Upper lobe of right lung (tissue), 1 donor: ENCODE measurements at places on chromosomes 1 and 21.

GRCh38 chr1:13813398-13814012 is 113.5 kb downstream of the PRDM2 start:
- no peaks in the 10 kb centered on the region for H3K4me1 ChIP-seq
- no peaks in the 10 kb centered on the region for H3K27me3 ChIP-seq
- no peak overlapping the region for H3K4me3 ChIP-seq

- H3K27me3 ChIP-seq: no peaks in the 10 kb centered on the region
- H3K27ac ChIP-seq: no peak overlapping the region
- DNase-seq: no peak
- H3K4me1 ChIP-seq: no peaks in the 10 kb centered on the region
- H3K36me3 ChIP-seq: no peaks in the 10 kb centered on the region
Measured at GRCh38 chr1:225435487-225435886, 7.6 kb upstream of the LBR start.

DNA sequence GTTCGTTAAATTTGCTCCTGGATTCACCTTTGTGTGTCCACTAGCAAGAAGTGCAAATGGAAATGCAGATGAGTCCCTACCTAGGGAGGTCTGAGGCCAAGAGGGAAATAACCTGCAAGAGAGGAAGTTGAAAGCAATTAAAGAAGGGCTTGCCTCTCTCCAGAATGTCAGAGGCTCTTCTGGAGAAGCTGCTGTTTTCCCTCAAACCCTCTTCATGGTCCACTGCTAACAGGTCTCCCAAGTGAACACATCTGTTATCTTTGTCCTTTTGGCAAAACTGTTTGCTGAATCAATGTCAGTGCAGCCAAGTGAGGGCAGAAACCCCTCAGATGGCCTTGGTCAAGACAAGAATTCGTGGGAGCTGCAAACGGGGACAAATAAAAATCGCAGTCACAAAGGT is 177.3 kb upstream of the PLXNA2 start:
- no peaks in the 10 kb centered on the region for H3K36me3 ChIP-seq
- DNase-seq: no peak
- H3K4me3 ChIP-seq: no peak overlapping the region
- H3K4me1 ChIP-seq: no peaks in the 10 kb centered on the region
- no peaks in the 10 kb centered on the region for H3K27me3 ChIP-seq

GRCh38 chr1:157170677-157171515 is 32.7 kb upstream of the ETV3 start:
- H3K36me3 ChIP-seq: no peaks in the 10 kb centered on the region
- no peaks in the 10 kb centered on the region for H3K27me3 ChIP-seq
- no peak overlapping the region for H3K4me3 ChIP-seq
- no peaks in the 10 kb centered on the region for H3K4me1 ChIP-seq
- DNase-seq: peak; percentile 80

DNA sequence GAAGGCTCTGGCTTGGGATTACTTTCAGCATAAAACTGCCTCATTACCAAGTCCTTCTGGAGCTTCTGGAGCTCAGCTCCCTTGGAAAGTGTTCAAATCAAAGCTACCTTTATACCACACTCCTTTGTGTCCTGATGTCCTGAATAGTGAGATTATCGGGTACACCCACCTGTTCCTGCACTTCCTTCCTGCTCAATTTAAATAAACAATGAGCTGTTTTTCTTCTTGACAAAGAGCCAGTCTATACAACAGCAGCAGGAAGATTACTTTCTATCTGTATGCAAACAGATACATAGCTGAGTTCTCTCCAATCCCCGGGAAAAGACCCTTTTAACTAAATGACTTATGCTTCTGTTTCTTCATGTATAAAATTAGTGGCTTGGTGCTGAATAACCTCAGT is 258.0 kb upstream of the FMN2 start:
- no peak for DNase-seq
- no peak overlapping the region for H3K27ac ChIP-seq
- no peaks in the 10 kb centered on the region for H3K4me1 ChIP-seq
- H3K4me3 ChIP-seq: no peak overlapping the region
- no peaks in the 10 kb centered on the region for H3K27me3 ChIP-seq
- H3K36me3 ChIP-seq: no peaks in the 10 kb centered on the region

DNA sequence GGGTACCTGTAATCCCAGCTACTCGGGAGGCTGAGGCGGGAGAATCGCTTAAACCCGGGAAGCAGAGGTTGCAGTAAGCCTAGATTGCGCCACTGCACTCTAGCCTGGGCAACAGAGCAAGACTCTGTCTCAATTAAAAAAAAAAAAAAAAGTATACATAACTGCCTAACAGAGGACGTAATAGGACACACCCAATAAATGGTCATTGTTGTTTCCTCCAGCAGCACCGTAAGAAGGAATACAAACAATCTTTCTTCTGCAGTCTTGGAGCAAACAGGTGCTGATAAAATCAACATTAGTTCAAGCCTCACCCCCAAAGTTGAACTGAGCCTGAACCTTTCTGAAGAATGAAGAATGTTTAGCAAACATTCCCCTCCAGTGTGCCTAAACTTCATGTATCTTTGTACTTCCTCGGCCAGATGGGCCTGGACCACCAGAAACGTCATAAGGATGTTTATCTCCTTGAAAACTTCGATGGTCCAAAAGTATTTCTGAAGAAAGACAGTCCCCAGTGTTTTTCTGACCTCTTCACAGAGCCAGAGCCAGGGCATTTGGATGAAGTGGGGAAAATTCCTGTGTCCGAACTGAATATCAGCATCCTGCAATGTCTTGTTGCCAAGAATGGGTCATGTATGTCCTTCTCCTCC is 136.8 kb upstream of the F3 start:
- no peak overlapping the region for H3K4me3 ChIP-seq
- no peaks in the 10 kb centered on the region for H3K27me3 ChIP-seq
- no peaks in the 10 kb centered on the region for H3K36me3 ChIP-seq
- no peaks in the 10 kb centered on the region for H3K4me1 ChIP-seq

DNA sequence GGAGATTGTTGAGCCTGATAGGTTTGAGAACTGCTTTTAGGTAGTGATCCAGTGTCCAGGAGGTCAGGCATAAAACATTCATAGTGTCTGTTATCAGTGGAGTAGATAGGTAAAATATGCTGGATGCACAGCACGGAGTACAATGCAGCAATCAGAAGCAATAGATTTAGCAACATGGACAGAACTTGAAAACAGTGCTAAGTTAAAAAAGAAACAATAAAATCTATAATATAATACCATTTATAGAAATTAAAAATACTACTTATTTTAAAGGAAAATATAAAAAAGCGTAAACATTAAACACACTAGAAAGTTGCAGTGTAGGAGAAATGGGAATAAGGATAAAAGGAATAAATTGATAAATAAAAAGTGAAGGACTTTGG is 3.4 kb upstream of the TAF13 start:
- H3K4me3 ChIP-seq: no peak overlapping the region
- peaks cover 8% of the 10 kb centered on the region for H3K4me1 ChIP-seq
- H3K36me3 ChIP-seq: no peaks in the 10 kb centered on the region
- H3K27me3 ChIP-seq: no peaks in the 10 kb centered on the region
- no peak for DNase-seq
- H3K27ac ChIP-seq: peak overlapping the region; percentile 42

GRCh38 chr1:17475752-17476151 is 36.3 kb upstream of the RCC2 start:
- H3K36me3 ChIP-seq: no peaks in the 10 kb centered on the region
- H3K4me3 ChIP-seq: no peak overlapping the region
- H3K4me1 ChIP-seq: no peaks in the 10 kb centered on the region
- no peak for DNase-seq
- no peaks in the 10 kb centered on the region for H3K27me3 ChIP-seq
- no peak overlapping the region for H3K27ac ChIP-seq

DNA sequence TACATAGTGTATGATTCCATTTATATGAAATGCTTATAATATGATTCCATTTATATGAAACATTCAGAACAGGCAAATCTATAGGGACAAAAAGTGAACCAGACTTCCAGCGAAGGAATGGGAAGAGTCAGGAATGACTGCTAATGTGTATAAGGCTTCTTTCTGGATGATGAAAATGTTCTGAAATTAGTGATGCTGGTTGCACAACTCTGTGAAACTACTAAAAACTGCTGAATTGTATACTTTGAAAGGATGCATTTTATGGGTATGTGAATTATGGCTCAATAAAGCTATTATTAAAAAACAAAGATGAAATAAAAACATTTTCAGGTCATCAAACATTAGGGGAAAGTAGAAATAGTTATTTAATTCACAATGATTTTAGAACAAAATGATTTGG is 14.1 kb upstream of the IL24 start:
- H3K4me3 ChIP-seq: no peak overlapping the region
- no peaks in the 10 kb centered on the region for H3K36me3 ChIP-seq
- no peaks in the 10 kb centered on the region for H3K4me1 ChIP-seq

DNA sequence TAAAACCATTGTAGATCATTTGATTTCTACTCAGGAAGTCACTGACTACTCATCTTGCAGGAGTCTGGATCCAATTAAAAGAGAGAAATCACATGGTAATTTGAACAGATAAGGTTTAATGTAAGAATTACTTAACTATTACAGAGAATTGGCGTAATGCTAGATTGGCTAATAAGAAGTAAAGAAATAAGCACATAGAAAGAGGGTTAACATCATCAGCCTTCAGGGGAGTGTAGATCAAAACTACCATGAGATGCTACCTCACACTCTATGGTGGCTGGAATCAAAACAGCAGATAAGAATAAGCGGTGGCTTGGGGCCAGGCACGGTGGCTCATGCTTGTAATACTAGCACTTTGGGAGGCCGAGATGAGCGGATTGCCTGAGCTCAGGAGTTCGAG is 11.7 kb downstream of the ST3GAL3 start:
- H3K4me3 ChIP-seq: no peak overlapping the region
- no peak overlapping the region for H3K27ac ChIP-seq
- no peak for DNase-seq
- no peaks in the 10 kb centered on the region for H3K4me1 ChIP-seq

- peaks cover 11% of the 10 kb centered on the region for H3K27me3 ChIP-seq
- H3K36me3 ChIP-seq: no peaks in the 10 kb centered on the region
- no peak overlapping the region for H3K27ac ChIP-seq
- H3K4me1 ChIP-seq: no peaks in the 10 kb centered on the region
- no peak for DNase-seq
Measured at GRCh38 chr1:156357977-156358376, 11.0 kb upstream of the RHBG start.

DNA sequence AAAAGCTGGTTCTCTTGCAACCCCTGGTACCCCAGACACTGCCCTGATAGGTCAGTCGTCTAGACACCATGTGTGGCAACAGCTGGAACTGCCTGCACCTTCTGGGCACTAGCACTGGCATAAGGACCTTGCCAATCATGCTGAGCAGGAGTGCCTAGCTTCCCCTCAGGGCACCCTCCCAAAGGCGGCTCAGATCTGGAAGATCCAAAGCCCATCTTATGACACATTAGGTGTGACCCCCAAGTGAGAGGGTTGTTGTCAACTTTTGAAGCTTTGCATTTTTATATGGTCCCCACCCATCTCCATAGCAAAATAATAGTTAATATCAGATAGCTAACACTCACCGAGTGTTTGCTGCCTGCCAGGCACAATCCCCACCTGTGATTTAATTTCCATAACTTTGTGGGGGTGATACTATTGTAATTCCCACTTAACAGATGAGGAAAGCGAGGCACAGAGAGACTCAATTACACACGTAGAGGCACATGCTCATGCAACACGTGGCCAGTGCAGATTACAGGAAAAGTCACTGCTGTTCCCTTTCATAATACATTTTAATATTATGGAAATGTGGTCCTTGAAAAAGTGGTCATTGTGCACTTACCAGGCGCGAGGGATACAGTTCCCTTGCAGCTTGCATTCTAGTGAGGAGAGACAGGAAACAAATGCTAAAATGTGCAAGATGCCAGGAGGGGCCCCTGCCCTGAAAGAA is 25.8 kb downstream of the EXOC8 start:
- H3K27me3 ChIP-seq: no peaks in the 10 kb centered on the region
- no peaks in the 10 kb centered on the region for H3K36me3 ChIP-seq
- H3K4me3 ChIP-seq: no peak overlapping the region
- no peak for DNase-seq
- H3K27ac ChIP-seq: no peak overlapping the region

- H3K27ac ChIP-seq: peak overlapping the region; percentile 52
- H3K27me3 ChIP-seq: no peaks in the 10 kb centered on the region
- H3K36me3 ChIP-seq: peaks cover 61% of the 10 kb centered on the region
- peaks cover 17% of the 10 kb centered on the region for H3K4me1 ChIP-seq
- H3K4me3 ChIP-seq: no peak overlapping the region
Measured at GRCh38 chr21:32370998-32371766, 21.6 kb downstream of the URB1 start.

DNA sequence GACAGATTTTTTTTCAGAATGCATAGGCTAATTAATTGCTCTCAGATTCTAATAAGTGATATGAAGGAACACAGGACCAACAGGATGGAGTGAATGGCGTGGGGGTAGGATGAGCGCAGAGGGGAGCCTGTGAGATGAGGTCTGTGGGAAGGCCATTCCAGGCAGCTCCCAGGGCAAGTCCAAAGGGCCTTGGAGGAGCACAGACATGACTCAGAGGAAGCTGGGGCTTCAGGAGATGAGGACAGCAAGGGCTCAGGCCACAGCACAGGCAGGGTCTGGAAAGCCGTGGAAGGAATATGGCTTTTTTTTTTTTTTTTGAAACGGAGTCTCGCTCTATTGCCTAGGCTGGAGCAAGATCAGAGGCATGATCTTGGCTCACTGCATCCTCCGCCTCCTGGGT is 35.1 kb downstream of the FMN2 start:
- no peak overlapping the region for H3K4me3 ChIP-seq
- H3K36me3 ChIP-seq: no peaks in the 10 kb centered on the region
- no peak for DNase-seq
- no peak overlapping the region for H3K27ac ChIP-seq

GRCh38 chr1:112706505-112707220 is at the start of gene RHOC:
TSS of gene RHOC (minus strand) at chr1:112707127. CDS start at chr1:112703799, 3,328 bp downstream.
- H3K4me1 ChIP-seq: peaks cover 47% of the 10 kb centered on the region
- peaks cover 19% of the 10 kb centered on the region for H3K36me3 ChIP-seq
- DNase-seq: peak; percentile 88
- H3K4me3 ChIP-seq: peak within 1 kb of the TSS; percentile 97
- peak within 1 kb of the TSS; percentile 92 for H3K27ac ChIP-seq

- no peak overlapping the region for H3K4me3 ChIP-seq
- no peaks in the 10 kb centered on the region for H3K36me3 ChIP-seq
- no peaks in the 10 kb centered on the region for H3K27me3 ChIP-seq
- no peak for DNase-seq
- H3K4me1 ChIP-seq: no peaks in the 10 kb centered on the region
Measured at GRCh38 chr1:232891071-232891470, 59.3 kb upstream of the NTPCR start.

DNA sequence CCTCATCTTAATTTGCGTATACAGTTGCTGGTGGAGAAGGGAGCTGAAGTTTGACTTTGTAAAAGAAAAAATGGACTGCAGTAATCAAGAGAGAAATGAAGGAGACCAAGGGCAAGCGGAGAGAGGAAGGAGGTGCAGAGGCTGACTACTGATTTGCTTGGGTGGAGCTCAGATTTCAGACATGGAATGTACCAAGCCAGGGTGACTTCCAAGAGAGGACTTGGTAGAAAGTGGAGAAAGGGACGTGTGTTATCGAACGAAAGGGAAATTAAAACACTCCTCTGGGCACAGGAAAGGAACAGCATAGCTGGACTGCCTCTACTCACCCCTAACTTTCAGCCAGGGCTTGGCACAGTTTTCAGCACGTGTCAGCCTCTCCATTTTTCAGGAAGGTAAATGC is 15.1 kb upstream of the HEATR1 start:
- no peaks in the 10 kb centered on the region for H3K27me3 ChIP-seq
- H3K27ac ChIP-seq: no peak overlapping the region
- no peaks in the 10 kb centered on the region for H3K36me3 ChIP-seq
- no peak for DNase-seq
- no peaks in the 10 kb centered on the region for H3K4me1 ChIP-seq

GRCh38 chr1:65253800-65254319 is 55.5 kb upstream of the DNAJC6 start:
- H3K27me3 ChIP-seq: no peaks in the 10 kb centered on the region
- H3K36me3 ChIP-seq: no peaks in the 10 kb centered on the region
- peak overlapping the region; percentile 72 for H3K4me3 ChIP-seq
- H3K4me1 ChIP-seq: peaks cover 3% of the 10 kb centered on the region
- no peak for DNase-seq
